Kidney capillary endothelial cell (primary cell): ENCODE measurements at places on chromosomes 6 and 20.

- no peak for DNase-seq
Measured at GRCh38 chr20:40980828-40981310, 47.8 kb upstream of the TOP1 start.

DNA sequence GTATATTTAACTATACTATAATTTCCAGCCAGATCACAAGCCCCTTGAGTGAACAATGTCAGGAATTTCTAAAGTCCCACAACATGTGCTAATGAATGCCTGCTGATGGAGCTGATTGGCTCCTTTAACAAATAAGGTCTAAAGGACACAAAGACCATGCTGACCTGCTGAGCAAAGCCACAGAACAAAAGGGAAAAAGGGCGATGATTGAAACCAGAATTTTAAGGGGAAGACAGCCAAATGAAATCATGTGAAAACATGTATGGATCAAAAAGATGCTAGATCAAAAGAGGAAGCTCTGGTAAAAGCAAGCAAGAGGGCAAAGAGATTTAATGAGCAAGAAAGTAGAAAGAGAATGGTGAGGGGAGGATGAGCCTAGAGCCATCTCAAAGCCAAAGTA, 105.6 kb downstream of the DCDC2 start:
- no peak for DNase-seq

DNA sequence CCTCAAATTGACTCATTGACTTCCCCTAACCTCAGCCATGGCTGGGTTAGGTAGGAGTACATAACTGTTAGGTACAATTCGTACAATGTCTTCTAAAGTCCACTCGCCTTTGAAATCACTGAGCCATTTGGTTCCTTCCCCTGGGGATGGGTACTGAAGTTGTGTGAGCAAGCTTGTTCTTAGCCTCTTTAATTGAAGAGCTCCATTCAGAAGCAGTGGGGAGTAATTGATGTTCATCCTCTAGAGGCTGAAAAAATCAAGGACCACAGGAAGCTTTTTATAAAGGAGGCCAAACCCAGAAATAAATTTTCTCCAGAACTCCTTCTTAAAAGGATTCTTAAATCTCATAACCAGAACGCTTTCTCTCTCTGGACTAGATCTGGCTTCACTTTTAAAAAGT, 60.6 kb downstream of the ANKS1A start:
- DNase-seq = no peak

DNA sequence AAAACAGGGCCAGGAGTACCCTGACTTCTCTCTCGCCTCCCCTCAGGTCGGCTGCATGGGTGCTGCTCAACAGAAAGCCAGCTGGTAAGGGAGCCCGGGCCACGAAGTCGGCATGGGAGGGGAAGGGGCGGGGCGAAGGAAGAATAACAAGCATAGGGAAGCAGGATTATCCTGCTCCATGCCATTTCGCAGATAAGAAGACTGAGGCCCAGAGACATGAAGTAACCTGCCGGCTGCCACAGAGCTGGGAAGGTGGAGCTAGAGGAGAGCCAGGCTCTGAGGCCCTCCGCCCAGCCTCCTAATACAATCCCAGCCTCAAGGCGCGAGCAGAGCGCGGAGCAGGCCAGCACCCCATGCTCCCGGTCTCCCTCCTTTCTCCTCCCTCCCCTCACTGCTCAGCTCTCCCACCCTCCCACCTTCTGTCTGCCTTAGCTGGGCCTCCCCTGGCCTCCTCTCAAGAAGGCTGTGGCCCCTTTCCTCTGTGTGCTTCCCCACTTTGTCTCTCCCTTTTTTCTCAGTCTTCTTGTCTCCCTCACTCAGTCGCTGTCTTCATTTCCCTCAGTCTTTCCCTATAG, 13.2 kb upstream of the HMGA1 start:
- no peak for DNase-seq

DNA sequence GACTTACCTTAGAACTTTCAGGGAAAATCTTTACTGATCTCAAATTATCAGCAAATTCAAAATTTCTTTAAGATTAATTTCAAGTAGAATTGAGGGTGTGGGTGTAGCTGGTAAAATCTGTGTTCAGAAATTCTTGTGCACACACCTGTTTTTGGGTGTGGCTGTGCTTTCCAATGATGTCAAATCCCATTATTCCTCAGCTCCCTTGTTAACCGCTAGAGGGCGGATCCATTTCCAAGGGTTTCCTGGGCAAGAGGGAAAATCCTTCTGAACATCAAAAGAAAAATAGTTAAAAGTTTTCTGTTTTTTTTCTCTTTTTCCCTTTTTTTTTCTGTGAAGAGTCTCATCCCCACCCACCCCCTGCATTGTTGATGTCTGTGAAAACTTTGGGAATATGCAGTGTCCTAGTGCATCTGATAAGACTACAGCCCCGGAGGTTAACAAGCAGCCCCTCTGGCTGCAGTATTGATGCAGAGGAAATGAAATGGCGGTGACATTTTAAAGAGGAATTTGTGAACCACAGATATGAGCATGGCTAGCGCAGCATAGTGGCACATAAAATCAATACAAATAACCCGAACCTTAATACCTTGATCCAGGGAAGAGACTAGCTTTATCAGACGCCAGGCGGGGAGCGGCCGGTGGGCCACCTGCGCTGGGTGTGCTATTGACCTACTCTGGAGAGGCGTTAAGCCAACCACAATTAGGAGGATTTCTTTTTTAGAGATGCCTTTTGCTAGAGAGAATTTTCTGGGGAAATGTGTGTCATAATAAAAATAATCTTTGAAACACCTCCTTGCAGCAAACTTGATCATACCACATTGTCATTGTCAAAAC, 130.9 kb downstream of the FOXA2 start:
- peak; percentile 14 for DNase-seq

GRCh38 chr6:104884867-104885517, 25.3 kb upstream of the HACE1 start:
- DNase-seq = no peak

DNA sequence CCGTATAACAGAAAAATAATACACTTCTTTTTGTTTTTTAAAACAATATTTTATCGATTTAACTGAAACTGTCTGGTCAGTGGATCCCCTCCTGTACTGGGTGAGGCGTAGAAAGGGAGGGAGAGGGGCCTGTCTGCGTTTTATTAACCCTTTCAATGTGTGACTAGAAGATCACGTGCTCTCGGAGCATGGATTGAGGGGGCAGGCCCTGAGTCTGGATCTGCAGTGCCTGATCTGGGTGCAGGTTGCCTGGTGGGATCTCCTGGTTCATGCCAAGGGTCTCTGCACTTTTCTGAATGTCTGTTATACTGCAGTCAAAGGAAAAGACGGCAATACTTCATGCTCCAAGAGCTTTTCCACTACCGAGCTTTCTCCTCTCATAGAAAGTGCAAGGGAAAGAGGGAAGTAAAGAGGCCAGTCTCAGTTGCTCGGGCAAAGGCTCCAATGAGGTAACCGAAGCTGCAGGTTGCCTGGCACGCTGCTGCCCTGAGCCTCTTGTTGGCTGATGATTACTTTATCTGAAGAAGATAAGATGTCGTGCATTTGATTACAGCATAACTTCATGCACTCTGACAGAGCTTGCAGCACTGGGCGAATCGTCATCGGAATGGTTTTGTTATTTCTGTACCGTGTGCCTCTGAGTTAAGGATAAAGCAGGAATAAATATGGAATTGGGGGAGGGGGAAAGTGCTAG, 167.5 kb upstream of the PMEPA1 start:
- DNase-seq = no peak

DNA sequence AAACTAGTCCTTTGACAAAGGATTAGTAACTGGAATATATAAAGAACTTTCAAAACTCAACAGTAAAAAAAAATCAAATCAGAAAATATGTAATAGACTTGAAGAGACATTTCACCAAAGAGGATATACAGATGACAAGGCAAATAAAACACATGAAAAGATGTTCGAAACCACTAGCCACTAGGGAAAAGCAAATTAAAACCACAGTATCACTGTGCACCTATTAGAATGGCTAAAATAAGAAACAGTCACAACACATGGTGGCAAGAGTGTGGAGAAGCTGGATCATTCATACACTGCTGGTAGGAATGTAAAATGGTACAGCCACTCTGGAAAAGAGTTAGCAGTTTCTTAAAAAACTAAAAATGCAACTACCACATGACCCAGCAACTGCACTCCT, 14.9 kb downstream of the ZBTB2 start:
- no peak for DNase-seq

DNA sequence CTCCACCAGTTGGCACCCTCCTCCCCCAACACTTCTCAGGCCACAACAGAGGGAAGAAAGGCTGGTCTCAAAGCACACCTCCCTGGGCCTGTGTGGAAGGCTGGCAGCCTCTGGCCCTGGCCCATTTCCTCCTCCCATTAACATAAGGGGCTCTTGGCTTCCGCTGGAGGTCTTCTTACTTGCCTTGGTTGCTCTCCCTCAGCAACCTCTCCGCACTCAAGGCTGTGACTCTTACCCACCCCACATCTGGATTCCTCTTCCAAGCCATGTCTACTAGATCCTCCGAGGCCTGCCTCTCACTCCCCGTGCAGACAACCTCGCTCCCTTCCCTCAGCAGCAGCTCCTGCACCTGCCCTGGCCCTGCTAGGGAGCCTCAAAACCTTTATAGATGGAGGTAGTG, 112.2 kb upstream of the PRND start:
- DNase-seq = no peak

DNA sequence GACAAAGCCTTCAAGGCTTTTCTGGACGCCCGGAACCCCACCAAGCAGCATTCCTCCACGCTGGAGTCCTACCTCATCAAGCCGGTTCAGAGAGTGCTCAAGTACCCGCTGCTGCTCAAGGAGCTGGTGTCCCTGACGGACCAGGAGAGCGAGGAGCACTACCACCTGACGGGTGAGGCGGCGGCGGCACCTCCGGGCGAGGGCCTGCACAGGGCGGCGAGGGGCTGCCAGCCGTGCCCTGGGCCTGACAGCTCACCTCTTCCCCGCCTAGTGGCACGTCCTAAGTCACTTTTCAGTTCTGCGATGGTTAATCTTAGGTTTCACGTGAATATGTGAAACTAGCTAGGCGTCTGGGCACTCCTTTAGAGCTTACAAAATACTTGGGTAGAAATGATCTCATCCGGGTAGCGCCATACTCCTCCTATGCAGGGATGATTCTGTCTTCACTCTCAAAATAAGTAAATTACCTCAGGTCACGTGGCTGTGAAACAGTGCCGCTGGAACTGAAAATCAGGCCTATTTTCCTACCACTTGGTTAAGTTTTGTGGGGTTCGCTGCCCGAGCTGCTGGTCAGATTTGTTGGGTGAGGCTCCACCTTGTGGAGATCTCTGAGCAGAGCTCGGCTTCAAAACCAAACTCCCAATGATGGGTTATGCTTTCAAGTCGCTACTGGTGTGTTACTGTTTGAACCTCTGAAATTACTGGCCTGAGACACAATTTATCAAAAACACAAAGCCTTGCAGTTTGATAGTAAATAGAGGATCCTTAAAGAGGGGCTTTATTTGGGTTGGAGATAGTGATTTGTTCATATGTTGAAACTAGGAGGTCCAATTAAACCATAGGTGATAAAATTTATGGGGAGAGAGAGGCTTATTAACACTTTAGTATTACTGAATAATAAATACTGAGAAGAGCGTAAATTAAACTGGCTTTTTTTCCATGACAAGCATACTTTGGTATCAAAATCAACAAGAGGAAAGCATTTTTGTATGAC, 15.5 kb upstream of the CLDN20 start:
- peak; percentile 32 for DNase-seq

- DNase-seq = no peak
Measured at GRCh38 chr20:31410011-31410410, 4.0 kb upstream of the DEFB121 start.

DNA sequence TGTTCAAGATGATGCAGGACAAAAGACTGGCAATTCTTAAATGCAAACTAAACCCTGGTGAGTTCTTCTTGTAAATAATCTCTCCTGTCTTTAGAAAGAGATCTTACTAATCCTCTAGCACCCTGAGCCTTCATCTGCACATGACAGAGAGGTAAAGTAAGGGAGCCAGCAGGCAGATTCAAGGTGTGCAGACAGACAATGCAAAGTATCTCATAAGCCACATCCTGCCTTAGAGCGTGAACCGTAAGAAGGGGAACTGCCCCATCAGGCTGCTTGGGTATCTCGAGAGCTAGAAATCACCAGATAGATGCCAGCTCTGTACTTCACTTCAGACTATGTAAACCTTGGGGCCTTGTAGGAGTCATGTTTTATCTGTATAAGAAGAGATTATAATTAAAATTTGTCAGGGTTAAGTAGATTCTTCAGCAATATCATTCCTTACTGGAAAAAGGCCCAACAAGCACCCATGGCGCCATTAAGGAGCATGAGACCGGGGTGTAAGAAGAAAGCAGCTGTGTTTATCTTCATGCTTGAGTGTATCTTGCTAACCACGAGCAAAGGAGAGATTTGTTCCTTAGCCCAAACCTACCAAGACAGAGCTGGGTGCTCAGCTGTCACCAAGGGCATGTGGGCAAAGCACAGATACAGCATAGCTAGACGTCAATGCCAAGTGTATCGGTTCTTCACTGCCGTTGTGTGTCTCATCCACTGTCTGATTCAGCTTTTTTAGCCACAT, 24.4 kb downstream of the CNR1 start:
- DNase-seq = no peak

GRCh38 chr20:35334311-35335101, 42.3 kb upstream of the FAM83C start:
- no peak for DNase-seq

GRCh38 chr20:63829603-63829944, 1.5 kb downstream of the ZBTB46 start:
- no peak for DNase-seq

DNA sequence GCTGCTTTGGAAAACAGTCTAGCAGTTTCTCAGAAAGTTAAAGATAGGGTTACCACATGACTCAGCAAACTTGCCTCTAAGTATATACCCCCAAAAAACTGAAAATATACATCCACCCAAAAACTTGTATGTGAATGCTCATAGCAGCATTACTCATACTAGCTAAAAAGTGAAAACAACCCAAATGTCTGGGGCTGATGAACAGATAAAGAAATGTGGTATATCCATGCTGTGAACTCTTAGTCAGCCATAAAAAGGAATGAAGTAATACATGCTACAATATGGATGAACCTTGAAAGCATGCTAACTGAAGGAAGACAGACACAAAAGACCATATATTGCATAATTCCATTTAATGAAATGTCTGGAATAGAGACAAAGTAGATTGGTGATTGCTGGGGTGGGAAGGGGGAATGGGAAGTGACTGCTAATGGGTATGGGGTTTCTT, 79.9 kb upstream of the GLP1R start:
- no peak for DNase-seq

GRCh38 chr6:78525976-78526375, 341.4 kb upstream of the IRAK1BP1 start:
- no peak for DNase-seq
